Left kidney (tissue), 8 donors: ENCODE measurements at places on chromosomes 7 and 10. TPM values are rescaled to one million over a fixed set of nuclear protein-coding genes. Genes with fewer than 3 reads are reported as not detected.

- no peak for DNase-seq
These were observed 162.7 kb downstream of the AVL9 start for GRCh38 chr7:32658034-32658433.

DNA sequence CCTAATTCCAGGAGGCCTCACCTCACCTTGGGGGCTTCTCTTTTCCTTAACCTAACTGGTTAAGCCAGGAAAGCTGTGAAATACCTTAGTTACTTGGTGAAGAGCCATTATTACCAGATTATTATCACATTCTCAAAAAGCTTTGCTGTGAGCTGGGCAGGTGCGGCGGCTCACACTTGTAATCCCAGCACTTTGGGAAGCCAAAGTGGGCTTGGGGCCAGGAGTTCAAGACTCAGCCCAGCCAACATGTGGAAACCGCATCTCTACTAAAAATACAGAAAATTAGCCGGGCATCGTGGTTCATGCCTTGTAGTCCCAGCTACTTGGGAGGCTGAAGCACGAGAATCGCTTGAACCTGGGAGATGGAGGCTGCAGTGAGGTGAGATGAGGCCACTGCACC is 102.4 kb upstream of the KLF6 start:
- no peak for DNase-seq

- DNase-seq = no peak
These were observed 15.2 kb downstream of the SOSTDC1 start for GRCh38 chr7:16450366-16450765.

DNA sequence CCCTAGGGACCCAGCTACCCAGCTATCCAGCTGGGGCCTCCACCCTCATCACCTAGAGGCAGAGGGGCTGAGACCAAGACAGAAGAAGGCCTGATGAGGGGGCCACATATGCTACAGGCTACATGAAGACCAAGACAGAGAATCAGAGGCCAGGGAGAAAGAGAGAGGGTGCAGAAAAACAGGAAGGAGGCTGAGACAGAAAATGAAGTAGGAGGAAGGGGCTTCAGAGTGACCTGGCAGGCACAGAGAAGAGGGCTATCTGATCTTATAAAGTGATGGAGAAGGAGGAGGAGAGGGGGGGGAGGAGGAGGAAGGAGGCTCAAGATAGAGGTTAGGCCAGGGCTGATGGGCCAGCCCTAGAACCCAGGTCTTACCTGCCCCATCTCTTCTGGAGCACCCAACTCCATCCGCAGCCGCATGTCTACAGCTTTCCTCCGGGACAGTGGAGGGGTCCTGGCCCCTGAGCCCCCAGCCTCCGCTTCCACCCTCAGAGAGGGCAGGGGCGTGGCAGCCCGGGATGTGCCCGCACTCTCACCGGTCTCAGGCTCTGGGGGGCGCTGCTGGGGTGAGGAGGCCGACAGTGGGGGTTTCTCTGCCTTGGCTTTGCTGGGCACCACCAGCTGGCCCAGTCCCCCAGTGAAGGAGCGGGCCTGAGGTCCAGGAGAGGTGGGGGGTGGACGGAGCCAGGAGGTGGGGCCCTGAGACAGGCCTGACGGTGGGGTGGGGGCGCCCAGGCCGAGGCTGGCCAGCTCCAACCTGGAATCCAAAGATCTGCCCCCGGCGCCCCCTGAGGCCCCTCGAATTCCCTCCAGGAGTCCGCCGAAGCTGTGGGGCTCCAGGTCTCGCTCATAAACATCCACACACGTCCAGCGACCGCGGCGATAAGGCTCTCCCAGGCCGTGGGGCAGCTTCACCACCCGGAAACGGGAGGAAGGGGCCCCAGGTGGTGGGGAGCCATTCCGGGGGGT is 1.8 kb downstream of the TSC22D4 start:
- DNase-seq = no peak

GRCh38 chr10:99328579-99329303 is 415 bp upstream of the CNNM1 start:
- no peak for DNase-seq

- DNase-seq = no peak
These were observed 85.5 kb upstream of the SLC25A13 start for GRCh38 chr7:96407427-96407826.

DNA sequence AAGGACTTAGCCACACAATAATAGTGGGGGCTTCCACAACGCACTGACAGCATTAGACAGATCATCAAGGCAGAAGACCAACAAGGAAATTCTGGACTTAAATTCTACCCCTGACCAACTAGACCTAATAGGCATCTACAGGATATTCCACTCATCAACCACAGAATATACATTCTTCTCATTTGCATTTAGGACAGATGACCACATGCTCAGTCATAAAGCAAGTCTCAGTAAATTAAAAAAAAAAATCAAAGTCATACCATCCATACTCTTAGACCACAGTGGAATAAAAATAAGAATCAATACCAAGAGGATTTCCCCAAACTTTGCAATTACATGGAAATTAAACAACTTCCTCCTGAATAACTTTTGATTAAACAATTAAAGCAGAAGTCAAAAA is 155.9 kb downstream of the CDK14 start:
- DNase-seq = no peak

DNA sequence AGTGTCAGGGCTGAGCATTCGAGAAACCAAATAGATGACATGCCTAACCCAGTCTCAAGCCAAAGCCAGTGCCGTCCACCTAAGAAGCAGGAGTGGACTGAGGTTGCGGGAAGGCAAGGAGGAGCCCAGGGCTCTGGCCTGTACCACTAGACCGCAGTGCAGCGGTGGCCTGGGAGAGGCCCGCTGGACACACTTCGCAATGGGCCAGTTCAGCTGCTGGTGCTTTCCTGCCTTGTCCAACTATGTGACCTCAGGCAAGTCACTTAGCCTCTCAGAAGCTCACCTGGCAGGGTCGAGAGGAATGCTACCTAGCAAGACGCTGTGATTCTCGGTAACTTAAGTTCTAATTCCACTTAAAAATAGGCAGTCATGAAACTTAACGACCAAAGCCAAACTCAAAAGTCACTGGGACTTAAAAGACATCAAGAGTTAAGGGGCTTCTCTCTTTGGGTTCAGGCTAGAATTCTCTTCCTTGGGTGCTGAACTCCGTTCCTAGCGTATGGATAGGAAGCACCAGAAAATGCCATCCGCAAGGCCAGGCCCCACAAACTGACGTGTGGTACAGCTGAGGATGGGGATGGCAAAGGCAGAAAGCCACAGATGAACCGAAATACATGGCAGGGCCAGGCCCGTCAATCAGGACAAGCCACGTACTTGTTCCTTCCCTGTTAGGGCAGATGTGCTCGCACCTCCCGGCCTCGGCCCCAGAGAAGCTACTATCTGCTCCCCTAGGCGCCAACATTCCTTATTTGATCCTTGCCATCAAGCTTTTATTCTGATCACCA is 34.2 kb downstream of the CTBP2 start:
- DNase-seq = no peak

DNA sequence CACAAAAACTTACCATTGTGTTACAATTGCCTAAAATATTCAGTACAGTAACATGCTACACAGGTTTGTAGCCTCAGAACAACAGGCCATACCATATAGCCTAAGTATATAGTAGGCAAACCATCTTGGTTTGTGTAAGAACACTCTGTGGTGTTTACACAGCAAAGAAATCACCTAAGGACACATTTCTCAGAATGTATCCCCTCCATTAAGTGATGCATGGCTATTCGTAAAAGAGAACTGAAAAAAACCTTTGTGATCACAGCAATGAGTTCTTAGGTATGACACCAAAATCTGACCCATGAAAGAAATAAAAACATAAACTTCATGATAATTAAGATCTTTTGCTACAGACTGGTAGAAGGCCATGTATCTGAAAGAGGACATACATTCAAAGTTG is 121.5 kb downstream of the JMJD1C start:
- DNase-seq = no peak

- no peak for DNase-seq
These were observed 93.6 kb upstream of the IL6 start for GRCh38 chr7:22633286-22633953.

GRCh38 chr7:108347616-108348015 is 108.6 kb downstream of the NRCAM start:
- peak; percentile 55 for DNase-seq

DNA sequence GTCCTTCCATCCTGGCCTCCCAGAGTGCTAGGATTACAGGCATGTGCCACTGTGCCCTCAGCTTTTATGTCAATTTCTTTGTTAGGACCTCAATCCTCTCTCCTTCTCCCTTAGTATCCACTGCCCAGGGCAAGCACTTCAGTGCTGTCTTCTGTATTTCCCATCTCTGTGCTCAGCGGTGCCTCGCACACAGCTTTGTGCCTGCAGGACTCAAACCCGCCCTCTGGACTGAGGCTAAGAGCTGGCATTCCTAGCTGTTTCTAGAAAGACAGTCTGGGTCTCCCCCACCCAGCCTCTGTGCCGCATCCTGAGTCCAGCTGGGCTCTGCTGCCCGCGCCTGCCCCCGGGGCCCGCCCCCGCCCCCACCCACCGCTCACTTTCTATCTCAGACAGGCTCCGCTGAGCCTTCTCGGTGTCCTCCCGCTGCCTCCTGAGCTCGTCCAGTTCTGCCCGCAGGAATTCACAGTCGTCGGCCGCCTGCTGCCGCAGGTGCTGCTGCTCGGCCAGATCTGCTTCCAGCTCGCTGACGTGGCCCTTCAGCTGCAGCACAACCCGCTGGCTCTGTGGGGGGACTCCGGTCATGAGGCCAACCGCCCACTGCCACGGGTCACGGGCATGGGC is 67.3 kb downstream of the SPDYE5 start:
- DNase-seq = peak; percentile 37

- DNase-seq = no peak
These were observed 45.8 kb downstream of the EEPD1 start for GRCh38 chr7:36198854-36199266.

DNA sequence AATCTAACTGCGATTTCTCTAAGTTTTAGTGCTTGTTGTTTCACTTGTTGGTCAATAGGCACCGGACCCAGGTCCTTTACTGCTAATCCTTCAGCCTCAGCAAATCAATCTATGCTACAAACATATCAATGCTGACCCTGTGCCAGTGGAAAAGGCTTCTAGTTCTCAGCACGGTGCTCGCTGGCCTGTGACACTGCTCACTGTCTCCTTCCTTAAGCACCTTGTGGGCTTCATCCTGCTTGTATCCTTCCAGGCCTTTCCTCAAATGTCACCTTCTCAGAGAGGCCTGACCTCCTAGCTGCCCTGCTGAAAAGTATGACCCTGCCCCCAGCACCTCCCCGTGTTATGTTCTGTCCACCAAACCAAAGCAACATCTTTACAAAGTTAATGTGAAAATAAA is 201.2 kb upstream of the FRMD4A start:
- no peak for DNase-seq

DNA sequence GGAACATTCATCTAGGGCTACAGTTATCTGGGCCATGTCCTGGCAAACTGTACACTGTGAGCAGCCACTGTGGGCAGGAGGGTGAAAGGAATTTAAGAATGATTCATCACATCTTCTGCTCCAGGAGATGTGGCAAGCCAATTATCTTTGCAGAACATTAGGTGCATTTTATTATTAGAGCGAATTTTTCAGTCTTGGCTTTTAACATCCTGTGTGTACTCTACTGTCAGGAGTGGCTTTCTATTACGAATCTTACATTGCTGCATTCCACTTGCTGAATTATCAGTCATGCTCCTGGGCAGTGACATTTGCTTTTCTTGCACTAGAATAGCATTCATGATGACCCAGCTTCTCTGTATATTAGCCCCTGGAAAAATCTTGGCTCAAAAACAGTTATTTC is 109.2 kb upstream of the TARP start:
- no peak for DNase-seq

- DNase-seq = peak; percentile 60
These were observed 608 bp downstream of the ACHE start for GRCh38 chr7:100894860-100895700.

The NANOS1 gene
- polyA plus RNA-seq = 4.3 TPM

The ABCC2 gene
- polyA plus RNA-seq = 15.2 TPM

The IGF2BP3 gene
- polyA plus RNA-seq = 82.9 TPM

The SERPINE1 gene
- 1.1 TPM for polyA plus RNA-seq

The KLLN gene
- polyA plus RNA-seq = 1.5 TPM

The TAS2R5 gene
- polyA plus RNA-seq = 8.2 TPM

The ANXA8 gene
- polyA plus RNA-seq = 0.38 TPM

The OR2A1 gene
- 1.2 TPM for polyA plus RNA-seq

The TRIP6 gene
- 67.8 TPM for polyA plus RNA-seq
